ENCODE measurements at places on chromosomes 16 and 17.

DNA sequence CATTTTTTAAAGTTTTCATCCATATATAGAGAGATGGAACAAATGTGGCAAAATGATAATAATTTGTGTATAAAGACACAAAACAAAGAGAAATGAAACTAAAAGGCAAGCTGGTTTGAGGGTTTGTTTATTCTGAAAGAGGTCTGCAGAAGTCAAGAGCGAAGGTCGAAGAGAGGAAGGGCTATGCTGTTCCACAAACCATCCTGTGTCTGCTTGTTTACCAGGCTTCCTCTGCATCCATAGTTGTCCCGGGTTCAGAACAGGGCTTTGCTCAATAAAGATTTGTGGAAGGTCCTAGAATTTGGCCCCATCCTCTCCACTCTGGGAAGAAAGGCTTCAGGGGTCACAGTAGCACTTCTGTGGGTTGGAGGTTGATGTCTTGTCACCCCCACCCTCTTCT, 2.4 kb upstream of the MARVELD3 start:
- no peak for ATAC-seq

DNA sequence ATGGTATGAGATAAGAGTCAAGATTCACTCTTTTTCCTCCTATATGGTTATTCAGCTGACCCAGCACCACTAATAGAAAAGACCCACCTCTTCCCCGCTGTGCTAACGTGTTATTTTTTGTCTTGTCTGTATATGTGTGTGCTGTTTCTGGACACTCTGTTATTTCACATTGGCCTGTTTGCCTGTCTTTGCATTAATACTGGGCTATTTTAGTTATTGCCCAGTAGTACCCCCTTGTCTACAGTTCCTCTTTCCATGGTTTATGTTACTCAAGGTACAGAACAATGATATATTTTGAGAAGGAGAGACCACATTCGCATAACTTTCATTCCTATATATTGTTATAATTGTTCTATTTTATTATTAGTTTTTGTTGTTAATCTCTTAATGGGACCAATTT, 74.0 kb upstream of the SIAH1 start:
- no peak for ATAC-seq

DNA sequence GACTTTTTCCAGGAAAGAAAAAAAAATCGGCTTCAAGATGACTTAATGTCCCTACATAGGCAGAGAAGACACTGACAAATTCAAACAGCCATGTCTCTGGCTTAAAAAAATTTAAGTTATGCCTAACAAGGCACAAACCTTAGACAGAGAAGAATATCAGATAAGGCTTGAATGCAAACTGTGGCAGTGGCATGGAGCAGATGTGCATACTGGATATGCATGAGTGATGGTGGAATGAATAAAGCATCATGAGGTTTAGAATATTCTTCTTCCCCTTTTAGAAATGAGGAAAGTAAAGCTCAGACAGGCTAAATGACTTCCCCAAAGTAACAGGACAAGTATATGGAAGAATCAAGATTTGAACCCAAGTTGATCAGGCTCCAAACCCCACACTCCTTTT, 23.2 kb upstream of the WSCD1 start:
- ATAC-seq = no peak

- ATAC-seq = no peak
Observed at GRCh38 chr17:80998748-80999535, 7.3 kb downstream of the CHMP6 start.

- peak; percentile 22 for ATAC-seq
Observed at GRCh38 chr17:58504826-58505351, 9.5 kb downstream of the MTMR4 start.

DNA sequence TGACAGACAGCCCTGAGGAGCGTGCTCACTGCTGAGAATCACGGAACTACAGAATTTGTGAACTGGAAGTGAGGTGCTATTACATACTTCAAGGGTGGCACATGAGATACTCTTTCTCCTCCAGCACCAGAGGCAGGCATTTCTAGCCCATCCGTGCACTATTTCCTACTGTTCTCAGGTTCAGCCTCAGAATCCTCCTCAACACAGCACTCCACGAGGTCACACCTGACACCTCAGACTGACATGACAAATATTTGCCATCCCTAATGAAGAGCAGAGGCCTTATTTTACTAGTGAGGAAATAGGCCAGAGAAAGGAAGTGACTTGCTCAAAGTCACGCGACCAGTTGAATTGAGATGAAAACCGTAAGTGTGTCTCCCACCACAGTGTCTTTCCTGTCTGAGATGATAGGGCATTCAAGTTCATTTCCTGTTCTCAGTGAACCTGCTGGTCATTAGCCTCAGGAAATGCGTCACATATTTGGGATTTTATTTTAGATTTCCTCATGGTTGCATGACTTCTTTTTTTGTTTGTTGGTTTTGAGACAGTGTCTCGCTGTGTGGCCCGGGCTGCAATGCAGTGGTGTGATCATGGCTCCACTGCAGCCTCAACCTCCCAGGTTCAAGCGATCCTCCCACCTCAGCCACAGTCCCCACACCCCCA, 23.6 kb downstream of the SEZ6 start:
- peak; percentile 50 for ATAC-seq

GRCh38 chr16:88941913-88942909, 34.8 kb downstream of the CBFA2T3 start:
- ATAC-seq = peak; percentile 39

DNA sequence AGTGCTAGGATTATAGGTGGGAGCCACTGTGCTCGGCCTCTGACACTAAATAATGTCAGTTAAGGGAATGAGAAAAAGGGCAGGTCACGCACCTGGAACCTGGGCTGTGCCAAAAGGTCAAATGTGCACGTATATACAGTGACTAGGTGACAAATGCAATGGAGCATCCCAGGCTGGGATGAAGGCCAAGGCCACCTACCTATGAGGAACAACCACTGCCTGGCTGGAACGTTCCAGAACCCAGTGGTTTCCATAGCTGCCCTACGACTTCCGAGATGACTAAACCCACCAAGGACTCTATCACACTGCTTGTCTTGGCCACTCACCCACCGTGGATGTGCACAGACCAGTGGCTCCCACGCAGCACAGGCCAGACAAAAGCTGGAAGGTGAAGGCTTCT, 16.1 kb downstream of the ZNF500 start:
- ATAC-seq = no peak

DNA sequence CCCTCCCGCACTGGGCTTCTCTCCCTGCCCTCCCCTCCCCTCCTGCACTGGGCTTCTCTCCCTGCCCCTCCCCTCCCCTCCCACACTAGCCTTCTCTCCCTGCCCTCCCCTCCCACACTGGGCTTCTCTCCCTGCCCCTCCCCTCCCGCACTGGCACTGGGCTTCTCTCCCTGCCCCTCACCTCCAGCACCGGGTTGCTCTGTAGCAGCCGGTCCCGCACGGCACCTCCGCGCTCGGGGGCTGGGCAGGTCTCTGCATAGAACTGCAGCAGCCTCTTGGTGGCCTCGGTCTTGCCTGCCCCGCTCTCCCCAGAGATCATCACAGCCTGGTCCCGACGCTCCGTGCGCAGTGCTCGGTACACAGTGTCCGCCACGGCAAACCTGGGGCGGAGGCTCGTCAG, 9.8 kb downstream of the MYO1C start:
- ATAC-seq = no peak

DNA sequence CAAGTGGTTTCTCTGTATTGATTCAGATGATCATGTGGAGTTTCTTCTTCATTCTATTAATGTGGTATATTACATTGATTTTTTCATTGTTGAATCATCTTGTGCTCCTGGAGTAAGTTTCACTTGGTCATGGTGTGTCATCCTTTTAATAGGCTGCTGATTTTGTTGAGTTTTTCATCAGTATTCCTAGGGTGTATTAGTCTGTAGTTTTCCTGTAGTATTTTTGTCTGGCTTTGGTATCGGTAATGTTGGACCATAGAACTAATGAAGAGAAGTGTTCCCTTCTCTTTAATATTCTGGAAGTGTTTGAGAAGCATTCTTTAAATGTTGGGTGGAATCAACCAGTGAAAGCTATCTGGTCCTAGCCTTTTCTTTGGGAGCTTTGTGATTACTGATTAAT, 99.0 kb downstream of the OMG start:
- no peak for ATAC-seq

GRCh38 chr16:85819771-85820170, 20.3 kb downstream of the COX4I1 start:
- ATAC-seq = no peak

All from gastroesophageal sphincter (tissue), 4 donors.